ENCODE measurements at places on chromosomes 1 and 21.

DNA sequence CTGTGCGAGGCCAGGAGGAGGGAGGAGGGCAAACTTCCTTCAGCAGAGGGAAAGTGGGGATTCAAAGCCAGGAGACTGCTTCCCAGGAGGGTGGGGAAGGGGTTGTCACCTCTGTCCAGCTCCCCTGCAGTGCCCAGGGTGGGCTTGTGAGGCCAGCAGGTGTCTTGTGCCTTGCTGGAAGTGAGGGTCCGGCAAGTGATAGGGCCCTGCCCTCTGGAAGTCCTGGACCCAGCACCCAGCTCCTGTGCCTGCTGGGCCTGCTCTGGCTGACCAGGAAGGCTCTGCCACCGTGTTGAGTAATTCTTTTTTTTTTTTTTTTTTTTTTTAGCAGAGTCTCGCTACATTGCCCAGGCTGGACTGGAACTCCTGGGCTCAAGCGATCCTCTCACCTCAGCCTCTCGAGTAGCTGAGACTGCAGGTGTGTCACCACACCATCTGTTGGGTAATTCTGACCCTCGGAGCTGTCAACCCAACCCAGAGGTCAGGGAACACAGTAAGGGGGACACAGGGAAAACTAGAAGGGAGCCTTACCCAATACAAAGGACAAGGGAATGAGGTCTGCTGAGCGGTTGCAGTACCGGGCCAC is 1.0 kb downstream of the BEST4 start:
- DNase-seq = no peak

GRCh38 chr1:17591814-17592430 is 52.4 kb downstream of the ARHGEF10L start:
- DNase-seq = no peak

DNA sequence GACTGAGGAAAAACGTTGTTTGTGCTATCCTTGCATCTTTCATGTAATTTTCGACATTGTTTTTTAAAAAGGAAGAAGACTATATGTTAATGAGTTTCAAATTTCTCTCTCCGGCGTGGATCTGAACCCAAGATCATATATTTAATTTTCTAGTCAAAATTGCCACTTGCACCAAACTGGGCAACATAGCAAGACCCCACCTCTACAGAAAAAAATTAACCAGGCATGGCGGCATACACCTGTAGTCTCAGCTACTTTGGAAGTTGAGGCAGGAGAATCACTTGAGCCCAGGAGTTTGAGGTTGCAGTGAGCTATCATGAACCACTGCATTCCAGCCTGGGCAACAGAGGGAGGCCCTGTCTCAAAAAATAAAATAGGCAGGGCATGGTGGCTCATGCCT is 16.5 kb upstream of the RABGAP1L start:
- DNase-seq = no peak

- DNase-seq = no peak
These were observed 31.0 kb downstream of the FOXD2 start for GRCh38 chr1:47468709-47469389.

GRCh38 chr1:181086091-181086490 is 2.4 kb upstream of the IER5 start:
- DNase-seq = no peak

DNA sequence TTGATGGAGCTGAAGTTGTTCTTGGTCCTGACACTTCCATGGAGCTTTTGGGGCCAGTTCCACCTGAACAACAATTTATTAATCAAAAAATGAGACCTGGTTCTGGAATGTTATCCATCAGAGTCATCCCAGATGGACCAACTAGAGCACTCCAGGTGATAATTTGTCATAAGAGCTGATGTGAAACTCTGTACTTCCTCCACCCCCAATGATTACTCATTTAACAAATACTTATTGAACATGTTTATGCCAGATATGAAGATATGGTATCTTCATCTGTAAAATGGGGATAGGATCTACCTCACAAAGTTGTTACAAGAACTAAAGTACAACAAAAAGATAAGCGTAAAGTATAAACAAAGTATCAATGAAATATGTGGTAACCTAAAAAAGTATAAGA is 153.2 kb downstream of the VPS13D start:
- no peak for DNase-seq

DNA sequence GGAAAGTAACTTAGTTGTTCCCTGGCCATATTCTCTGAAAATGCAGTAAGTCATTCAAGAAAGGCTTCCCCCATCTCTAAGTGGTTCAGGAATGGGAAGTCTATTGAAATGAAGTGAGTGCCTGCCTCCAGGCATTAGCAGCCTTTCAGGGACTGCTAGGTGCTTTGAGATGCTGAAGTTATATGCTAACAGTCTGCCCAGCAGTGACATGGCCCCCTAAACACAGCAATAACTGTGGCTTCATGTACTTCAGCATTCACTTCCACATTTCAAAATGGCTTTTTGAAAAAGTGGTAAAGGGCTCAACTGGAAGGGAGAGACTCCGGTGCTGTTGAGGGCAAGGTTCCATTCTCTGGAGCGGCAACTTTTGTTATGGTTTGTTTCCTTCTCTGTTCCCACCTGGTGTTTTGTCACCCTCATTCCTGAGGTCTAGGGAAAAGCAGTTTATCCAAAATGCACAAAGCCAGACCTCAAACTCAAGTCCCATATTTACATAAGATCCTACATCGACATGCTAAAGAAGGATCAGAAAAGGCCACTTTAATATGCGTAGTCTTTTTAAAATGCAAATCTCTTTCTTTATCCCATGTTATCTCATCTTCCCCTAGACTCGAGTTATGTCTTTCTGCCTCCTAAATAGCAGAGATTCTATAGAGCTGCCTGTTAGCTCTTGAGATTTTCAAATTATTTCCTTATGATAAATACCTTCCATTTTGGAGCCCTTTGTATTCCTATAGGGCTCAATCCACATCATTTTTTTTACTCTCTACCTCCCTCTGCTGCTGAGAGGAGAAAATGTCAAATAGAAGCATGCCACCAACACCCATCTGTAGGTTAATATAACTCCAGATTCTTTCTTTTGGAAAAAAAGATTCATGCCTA is 34.2 kb upstream of the LRRC8C start:
- DNase-seq = no peak

GRCh38 chr1:3186526-3186921 is 117.5 kb downstream of the PRDM16 start:
- no peak for DNase-seq

DNA sequence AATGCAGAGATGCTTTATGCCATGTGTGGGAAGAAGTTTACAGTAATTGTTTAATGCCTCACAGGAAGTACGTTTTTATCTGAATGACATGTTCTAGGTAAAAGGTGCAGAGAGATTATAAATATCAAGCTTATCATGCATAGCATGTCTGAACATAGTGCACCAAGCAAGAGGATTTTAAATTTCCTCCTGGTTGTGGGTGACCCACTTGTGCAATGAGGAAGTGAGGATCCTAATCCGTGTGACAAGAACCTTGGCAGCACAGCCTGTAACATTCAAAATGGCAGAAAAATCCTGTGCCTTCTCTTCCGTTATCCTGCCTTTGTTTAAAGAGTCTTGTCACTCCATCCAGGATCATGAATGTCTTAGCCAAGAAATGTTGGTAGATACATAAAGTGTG is 75.6 kb downstream of the PLA2G4A start:
- no peak for DNase-seq

DNA sequence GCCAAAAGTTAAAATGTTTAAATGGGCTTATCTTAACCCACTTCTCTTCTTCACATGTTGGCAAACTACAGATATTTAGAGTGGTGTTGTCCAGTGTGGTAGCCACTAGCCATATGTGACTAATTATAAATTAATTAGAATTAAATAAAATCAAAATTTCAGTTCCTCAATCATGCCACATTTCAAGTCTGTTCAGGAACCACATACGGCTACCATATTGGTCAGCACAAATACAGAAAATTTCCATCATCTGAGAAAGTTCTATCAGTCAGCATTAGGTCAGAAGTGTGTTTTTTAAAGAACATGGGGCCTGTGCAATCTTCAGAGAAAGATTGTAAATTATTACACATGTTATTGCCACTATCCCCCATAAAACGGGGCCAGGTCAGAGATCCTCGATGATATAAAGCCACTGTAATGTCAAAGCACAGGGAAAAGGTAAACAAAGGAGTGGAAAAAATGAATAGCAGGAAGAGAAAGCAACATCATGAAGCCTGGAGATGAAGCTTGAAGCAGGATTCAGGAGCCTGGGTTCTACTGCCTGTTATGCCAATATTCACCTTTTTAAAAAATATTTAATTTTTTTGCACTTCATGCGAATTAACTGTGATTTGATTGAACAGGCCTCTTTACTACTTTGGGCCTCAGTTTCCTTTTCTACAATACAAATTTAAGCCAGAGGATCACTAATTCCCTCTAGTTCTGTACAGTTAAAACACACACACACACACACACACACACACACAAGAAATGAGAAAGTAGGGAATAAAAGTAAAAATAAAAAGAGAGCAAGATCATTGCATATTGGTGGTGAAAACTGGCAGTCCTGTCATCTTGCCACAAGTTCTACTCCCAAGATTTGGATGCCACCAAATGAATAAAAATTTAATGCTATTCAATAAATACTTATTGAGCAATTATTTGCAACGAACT is 2.3 kb downstream of the RSBN1 start:
- DNase-seq = no peak

- no peak for DNase-seq
These were observed 83.5 kb downstream of the UCK2 start for GRCh38 chr1:165910764-165911421.

DNA sequence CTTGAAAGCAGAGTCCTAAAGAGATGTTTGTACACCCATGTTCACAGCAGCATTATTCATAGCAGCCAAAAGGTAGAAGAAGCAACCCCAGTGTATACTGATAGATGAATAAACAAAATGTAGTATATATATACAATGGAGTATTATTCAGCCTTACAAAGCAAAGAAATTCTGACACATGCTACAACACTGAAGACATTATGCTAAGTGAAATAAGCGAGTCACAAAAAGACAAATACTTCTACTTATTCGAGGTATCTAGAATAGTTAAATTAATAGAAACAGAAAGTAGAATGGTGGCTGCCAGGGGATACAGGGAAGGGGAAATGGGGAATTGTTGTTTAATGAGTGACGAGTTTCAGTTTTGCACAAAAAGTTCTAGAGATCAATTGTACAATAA is 23.5 kb downstream of the COP1 start:
- no peak for DNase-seq

- no peak for DNase-seq
These were observed 569 bp downstream of the FALEC start for GRCh38 chr1:150516050-150516591.

DNA sequence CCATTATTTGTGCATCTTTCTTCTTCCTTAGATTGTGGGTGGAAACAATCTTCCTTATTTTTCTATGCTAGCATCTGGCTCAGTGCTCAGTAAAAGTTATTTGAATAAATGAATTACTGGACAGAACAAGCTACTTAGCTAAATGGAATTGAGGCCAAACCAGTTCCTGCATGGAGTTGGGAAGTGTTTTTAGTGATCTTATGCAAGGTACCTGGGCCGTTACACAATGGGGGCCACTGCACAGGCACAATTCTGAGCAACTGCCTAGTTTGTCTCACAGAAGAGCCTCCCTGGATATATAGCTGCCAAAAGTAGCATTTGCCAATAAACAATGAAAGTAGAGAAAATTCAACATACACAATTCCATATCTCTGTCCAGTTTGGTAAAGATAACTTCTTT is 27.0 kb upstream of the SERBP1 start:
- DNase-seq = no peak

- DNase-seq = no peak
These were observed 27.3 kb upstream of the A3GALT2 start for GRCh38 chr1:33348194-33348593.

- DNase-seq = peak; percentile 44
These were observed 166.6 kb downstream of the DYRK1A start for GRCh38 chr21:37532868-37533780.

GRCh38 chr1:7505771-7506453 is 265.2 kb upstream of the VAMP3 start:
- DNase-seq = no peak

DNA sequence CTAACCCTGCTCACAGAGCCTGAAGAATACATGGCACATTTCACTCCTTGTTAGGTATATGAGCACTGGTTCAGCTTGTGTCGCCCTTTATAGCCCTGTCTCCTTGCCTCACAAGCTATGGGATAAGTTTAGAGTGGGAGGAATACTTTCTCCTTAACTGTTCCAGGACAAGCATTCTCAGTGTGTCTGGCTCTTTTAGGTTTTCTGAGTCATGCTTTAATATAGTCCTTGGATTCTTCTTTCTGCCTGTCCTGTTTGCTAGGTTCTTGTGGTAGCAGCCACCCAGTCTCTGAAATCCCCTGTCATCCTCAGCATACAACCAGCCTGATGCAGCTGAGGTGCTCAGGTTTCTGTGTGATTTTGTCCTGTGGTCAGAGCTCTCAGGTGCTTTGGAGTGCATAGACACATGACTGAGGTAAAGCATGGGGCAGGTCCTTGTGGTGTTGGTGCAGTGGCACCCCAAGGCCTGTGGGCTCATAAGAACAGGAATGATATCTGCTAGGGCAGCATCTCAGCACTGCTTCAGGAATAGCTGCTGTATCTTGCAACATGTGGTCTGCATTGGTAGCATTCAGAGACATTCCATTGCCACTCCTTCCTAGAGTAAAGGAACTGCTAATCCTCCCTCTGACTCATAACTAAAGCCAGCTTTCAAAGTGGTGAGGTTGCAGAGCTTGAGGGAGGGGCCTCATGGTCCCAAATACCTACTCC is 14.2 kb upstream of the CASQ2 start:
- DNase-seq = no peak

DNA sequence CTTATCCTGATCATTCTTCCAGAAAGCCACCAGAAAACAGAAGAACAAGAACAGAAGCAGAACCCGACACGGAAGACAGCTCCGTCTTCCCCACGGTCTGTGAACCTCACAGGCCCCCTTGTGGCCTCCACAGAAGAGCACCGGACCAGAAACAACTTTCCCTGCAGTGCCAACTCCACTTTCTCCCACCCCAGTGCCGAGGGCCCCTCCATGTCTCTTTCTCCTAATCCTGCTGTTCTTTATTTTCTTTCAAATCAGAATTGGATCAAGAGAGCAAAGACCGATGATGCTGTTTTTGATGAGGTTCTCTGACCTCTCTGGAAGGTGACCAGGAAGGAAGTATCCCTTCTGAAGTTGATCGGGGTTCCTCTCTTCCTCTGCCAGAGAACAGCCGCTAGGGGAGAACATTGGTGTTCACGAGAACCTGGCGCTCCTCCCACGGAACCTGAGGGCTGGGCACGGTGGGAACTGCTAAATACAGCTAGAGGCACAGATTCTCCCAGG is 58.9 kb upstream of the CTTNBP2NL start:
- DNase-seq = no peak

GRCh38 chr1:6247651-6248050 is 3.7 kb downstream of the HES3 start:
- no peak for DNase-seq

- peak; percentile 30 for DNase-seq
These were observed 7.9 kb upstream of the TNNT2 start for GRCh38 chr1:201385299-201385891.

DNA sequence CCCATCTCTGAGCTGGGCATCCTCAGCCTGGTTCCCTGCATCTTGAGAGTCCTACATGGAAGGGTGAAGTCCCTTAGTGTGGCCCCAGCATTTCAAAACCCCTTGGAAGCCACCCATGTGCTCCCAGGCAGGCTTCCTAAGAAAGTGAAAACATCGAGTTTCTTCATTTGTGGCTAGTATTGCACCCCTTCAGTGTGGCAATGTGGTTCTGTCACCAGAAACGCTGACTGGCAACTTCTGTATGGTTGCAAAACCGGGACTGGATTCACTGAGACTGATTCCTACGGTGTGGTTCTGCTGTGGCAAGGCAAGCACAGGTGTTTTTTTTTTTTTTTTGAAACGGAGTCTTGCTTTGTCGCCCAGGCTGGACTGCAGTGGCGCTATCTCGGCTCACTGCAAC is 9.0 kb upstream of the IFNGR2 start:
- no peak for DNase-seq

GRCh38 chr1:63975481-63975880 is 201.7 kb downstream of the ROR1 start:
- no peak for DNase-seq

- no peak for DNase-seq
These were observed 20.4 kb upstream of the AK2 start for GRCh38 chr1:33057095-33057494.

Measured in activated naive CD4-positive, alpha-beta T cell treated with Interleukin-2 at 50 U/mL for 16 hours (primary cell).